Lung microvascular endothelial cell (primary cell): ENCODE measurements at places on chromosomes 12 and 14. TPM values are rescaled to one million over a fixed set of nuclear protein-coding genes. Genes with fewer than 3 reads are reported as not detected.
A peak's percentile ranks its signal among the peaks of the same experiment; 100 is the strongest.

- peak; percentile 6 for DNase-seq
Measured at GRCh38 chr12:113647048-113647447, 175.4 kb upstream of the LHX5 start.

DNA sequence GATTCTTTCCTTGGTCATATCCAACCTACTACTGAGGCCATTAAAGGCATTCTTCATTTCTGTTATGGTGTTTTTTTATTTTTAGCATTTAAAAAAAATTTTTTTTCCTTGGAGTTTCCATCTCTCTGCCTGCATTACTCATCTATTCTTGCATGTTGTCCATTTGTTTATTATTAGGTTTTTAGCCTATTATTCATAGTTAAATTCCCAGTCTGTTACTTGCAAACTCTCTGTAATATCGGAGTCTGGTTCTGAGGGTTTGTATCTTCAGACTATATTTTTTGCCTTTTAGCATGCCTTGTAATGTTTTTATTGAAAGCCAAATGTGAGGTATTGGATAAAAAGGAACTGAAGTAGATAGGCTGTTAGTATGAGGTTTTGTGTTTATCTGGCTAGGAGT lies 284.3 kb downstream of the FUT8 start:
- no peak for DNase-seq

ADGRD1 gene
- total RNA-seq: 0.20 and 0.22 TPM in 2 replicates

GRCh38 chr12:45613296-45613695 lies 116.2 kb upstream of the ARID2 start:
- DNase-seq: no peak

- no peak for DNase-seq
Measured at GRCh38 chr12:112950701-112951100, 12.4 kb downstream of the OAS3 start.

- DNase-seq: peak; percentile 71
Measured at GRCh38 chr14:84442521-84442920, 1087.4 kb upstream of the FLRT2 start.

DNA sequence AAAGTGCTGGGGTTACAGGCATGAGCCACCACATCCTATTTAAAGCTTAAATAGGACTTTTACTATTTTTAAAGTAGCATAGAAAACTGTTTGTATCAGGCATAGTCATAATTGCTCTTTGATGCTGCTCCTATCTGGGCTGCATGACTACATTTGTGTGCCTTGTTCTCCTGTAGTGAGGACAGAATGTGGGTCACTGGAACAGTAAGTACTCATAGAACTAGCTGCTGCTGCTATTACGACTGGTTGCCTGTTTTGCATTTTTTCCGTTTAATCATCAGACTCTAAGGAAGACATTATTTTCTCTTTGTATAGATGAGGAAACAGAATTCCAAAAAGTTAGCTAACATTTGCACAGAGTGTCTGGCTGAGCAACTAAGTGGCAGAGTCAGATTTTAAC lies 42.8 kb downstream of the ZC3H14 start:
- no peak for DNase-seq
